Umbilical cord (tissue), 2 donors: ENCODE measurements at places on chromosomes 2 and 18.

DNA sequence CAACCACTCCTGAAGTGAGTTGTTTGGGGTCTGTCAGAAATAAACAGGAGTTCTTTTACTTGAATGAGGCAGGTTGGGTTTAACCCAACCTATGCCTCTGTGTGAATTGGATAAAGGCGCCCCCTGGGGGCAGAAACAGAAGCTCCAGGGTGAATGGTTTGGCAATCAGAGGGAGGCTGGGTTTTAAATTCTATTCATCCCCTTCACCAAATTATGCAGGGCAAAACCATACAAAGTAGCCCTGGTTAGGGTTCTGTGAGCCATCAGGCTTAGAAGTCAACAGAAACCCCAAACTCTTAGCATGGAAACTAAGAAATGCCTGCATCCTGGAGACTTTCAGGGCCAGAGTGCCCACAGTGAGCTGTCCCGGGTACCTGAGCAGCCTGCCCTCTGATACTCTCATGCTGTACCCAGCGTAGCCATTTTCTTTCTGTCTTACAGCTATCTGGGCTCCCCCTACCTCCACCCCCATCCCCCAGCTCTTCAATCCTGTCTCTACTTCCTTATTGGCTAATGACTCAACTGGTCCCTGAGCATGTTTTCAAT is 241.5 kb downstream of the ICOS start:
- DNase-seq, result no peak

DNA sequence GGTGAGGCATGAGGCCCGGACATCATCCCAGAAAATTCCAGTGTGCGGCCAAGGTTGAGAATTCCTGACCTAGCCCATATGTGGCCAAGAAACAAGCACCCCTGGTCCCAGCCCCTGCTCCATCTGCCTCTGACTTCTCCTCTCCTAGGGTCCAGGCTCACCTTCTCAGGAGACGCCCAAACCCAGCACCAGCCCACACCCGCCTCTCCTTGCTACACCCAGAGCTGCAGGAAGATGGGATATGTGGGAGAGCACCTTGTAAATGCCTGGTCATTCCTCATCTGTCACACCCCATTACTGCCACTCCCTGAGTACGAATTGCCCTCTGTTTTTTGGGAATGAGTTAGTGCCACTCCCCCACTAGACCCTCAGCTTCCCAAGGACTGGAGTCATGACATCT is 7.3 kb upstream of the ATP6V1B1 start:
- DNase-seq, result no peak

GRCh38 chr18:67131498-67131897 is 385.0 kb downstream of the DSEL start:
- DNase-seq, result no peak

DNA sequence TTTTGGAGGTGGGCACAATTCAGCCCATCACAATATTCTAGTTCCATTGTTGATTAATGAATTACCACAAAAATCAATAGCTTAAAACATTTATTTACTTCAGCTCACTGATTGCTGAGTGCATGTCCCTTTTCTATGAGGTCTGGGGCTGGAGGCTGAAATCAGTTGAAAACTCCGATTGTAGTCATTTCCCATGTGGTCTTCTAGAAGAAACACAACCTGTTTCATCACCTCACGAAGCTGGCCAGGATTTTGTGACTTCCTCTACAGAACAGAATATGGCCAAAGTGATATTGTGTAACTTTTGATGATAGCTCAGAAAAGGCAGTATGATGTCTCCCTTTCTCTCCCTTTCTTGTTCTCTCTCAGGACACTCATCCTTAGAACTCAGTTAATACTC is 44.1 kb upstream of the CYRIA start:
- DNase-seq, result no peak

- DNase-seq, result no peak
Observed at GRCh38 chr2:105415007-105415406, 16.2 kb upstream of the FHL2 start.

- DNase-seq, result no peak
Observed at GRCh38 chr18:45551142-45551815, 64.0 kb upstream of the SLC14A2 start.

DNA sequence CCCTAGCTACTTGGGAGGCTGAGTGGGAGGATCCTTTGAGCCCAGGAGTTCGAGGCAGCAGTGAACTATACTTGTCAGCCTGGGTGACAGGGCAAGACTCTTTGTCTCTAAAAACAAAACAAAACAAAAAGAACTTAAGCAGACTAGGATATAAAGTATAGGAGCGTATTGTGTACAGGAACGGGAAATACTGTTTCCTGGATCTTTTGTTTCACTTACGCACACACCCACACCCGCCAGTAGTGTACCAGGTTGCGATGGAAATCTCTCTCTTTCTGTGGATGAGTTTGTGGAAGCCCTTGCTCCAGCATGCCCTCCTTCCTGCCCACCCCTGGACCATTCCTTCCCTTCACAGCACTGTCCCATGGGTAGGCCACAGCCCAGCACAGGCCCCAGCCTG is 136.3 kb downstream of the RPIA start:
- DNase-seq, result no peak

GRCh38 chr2:15205562-15205961 is 355.6 kb downstream of the NBAS start:
- no peak for DNase-seq
